ENCODE measurements at places on chromosomes 1 and 21.

GRCh38 chr1:17440827-17441168, 1.3 kb upstream of the RCC2 start:
- DNase-seq, result no peak
- H3K27ac ChIP-seq, result peak overlapping the region; percentile 89
- H3K4me3 ChIP-seq, result peak overlapping the region; percentile 87
- no peaks in the 10 kb centered on the region for H3K27me3 ChIP-seq
- H3K4me1 ChIP-seq, result peaks cover 40% of the 10 kb centered on the region
- H3K36me3 ChIP-seq, result peaks cover 7% of the 10 kb centered on the region

- no peak for DNase-seq
- H3K36me3 ChIP-seq, result no peaks in the 10 kb centered on the region
- no peak overlapping the region for H3K27ac ChIP-seq
- no peak overlapping the region for H3K4me3 ChIP-seq
- no peaks in the 10 kb centered on the region for H3K27me3 ChIP-seq
Measured at GRCh38 chr1:99669821-99670220, 23.9 kb downstream of the PALMD start.

DNA sequence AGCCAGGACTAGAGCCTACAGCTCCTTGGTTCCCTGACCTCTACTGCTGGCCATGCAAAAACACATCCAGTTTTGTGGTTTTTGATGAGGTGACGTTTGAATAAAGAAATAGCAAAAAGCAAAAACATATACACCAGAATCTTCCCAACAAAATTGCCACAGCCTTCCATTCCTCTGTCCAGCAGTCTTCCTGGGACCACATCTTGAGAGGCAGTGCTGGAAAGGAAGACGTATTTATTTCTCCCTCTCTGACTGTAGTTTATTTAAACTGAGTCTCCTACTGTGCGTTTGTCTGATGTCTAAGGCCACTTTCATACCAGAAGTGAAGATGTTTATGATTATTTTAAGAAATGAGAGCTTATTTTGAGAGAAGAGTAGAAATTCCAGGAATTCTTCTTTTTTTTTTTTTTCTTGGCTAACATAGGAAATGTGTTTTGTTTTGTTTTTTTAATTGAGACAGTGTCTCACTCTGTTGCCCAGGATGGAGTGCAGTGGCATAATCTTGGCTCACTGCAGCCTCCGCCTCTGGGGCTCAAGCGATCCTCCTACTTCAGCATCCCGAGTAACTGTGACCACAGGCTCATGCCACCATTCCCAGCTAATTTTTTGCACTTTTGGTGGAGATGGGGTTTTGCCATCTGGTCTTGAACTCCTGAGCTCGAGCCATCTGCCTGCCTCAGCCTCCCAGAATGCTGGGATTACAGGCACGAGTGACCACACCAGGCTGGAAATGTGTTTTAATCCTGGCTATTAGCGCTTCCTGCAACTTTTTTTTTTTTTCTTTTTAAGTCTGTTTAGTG, 118.5 kb downstream of the ITSN1 start:
- H3K27me3 ChIP-seq, result no peaks in the 10 kb centered on the region
- no peaks in the 10 kb centered on the region for H3K36me3 ChIP-seq
- no peak overlapping the region for H3K27ac ChIP-seq
- no peak for DNase-seq

DNA sequence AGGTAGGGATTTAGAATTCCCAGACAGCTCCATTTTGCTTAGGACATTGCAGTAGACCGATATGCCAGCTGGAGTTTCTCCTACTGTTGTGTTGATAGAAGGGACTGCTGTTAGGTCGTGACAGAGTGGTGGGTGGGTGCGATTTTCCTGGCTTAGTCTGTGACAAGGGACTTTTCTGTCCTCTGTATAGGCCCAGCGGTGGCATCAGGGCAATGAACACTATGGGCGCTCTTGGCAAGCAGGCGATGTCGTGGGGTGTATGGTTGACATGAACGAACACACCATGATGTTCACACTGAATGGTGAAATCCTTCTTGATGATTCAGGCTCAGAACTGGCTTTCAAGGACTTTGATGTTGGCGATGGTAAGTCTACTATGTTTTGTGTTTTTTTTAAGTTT, 321.8 kb downstream of the ZP4 start:
- H3K4me3 ChIP-seq, result no peak overlapping the region
- H3K27me3 ChIP-seq, result no peaks in the 10 kb centered on the region
- H3K36me3 ChIP-seq, result no peaks in the 10 kb centered on the region
- no peak overlapping the region for H3K27ac ChIP-seq
- DNase-seq, result no peak
- no peaks in the 10 kb centered on the region for H3K4me1 ChIP-seq

DNA sequence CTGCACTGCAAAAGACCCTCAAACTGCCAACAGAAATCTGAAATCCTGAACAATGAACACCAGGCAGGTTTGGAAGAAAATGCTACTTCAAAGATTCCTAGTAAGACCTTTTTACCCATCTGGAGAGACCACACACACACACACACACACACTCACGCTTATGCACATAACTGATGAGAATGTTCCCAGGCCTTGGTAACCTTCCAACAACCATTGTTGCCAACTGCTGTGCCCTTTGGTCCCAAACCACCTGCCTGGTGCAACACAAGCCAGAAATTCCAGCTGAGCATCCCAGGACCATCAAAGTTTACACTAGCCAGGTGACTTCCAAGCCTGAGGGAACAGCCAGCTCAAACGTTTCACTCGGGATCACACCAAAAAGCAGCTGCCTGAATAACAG, 56.9 kb downstream of the SEC16B start:
- DNase-seq, result no peak
- no peaks in the 10 kb centered on the region for H3K36me3 ChIP-seq
- H3K27ac ChIP-seq, result no peak overlapping the region
- peaks cover 2% of the 10 kb centered on the region for H3K27me3 ChIP-seq
- no peak overlapping the region for H3K4me3 ChIP-seq

- no peaks in the 10 kb centered on the region for H3K27me3 ChIP-seq
- H3K27ac ChIP-seq, result no peak overlapping the region
- no peaks in the 10 kb centered on the region for H3K36me3 ChIP-seq
- no peak overlapping the region for H3K4me3 ChIP-seq
- no peaks in the 10 kb centered on the region for H3K4me1 ChIP-seq
Measured at GRCh38 chr1:102566182-102566581, 542.1 kb downstream of the COL11A1 start.

DNA sequence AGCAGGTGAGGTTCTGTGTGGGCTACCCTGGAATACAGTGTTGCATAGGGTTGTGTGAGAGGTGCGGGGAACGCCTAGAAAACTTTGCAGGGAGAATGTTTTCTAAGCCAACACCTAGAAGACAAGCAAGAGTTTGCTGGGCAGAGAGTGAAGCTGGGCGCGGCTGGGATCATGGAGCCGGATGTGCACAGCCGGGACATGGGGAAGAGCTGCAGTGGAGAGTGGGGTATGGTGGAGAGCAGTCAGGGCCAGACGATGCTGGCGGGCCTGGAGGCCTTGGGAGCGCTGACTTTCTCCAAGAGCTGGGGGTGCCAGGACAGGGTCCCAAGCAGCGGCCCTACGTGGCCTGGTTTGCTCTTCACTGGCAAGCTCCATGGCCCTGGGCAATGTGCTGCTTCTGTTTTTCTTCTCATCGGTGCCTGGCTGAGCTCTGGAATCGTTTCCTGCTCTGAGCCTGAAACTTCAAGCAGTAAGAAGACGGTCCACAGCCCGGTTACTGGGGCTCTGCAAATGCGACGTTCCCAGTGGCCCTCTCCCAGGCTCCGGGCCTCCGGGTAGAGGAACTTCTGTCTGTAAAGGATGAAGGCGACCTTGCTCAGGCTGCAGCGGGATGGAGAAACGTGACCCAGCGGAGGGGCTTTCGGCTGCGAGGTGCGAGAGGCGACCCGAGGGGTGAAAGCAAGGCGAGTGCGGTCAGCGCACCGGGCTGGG, 51.9 kb upstream of the CD34 start:
- peaks cover 43% of the 10 kb centered on the region for H3K27me3 ChIP-seq
- peak overlapping the region; percentile 74 for H3K27ac ChIP-seq
- peaks cover 11% of the 10 kb centered on the region for H3K4me1 ChIP-seq
- H3K4me3 ChIP-seq, result peak overlapping the region; percentile 83
- no peak for DNase-seq
- no peaks in the 10 kb centered on the region for H3K36me3 ChIP-seq

DNA sequence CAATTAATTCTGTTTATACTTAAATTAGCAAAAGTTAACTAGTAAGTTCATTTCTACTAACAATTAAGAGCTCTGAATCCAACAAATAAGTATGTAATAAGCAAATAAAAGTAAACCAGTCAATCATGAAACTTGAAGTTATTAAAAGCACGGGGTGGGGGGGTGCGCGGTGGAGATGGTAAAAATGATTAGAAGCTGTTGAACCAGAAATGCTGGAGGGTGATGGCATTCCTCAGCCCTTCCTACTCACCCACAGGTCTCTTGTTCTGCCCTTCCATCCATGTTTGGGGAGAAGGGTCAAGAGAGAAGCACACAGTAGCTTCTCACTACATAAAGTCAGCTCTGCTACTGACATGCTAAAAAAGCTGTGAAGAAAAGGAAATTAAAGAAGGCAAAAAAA, 63.5 kb downstream of the AKT3 start:
- no peak overlapping the region for H3K27ac ChIP-seq
- peaks cover 8% of the 10 kb centered on the region for H3K4me1 ChIP-seq
- H3K4me3 ChIP-seq, result no peak overlapping the region
- no peak for DNase-seq
- no peaks in the 10 kb centered on the region for H3K27me3 ChIP-seq

- no peaks in the 10 kb centered on the region for H3K36me3 ChIP-seq
- no peak overlapping the region for H3K27ac ChIP-seq
- DNase-seq, result no peak
- H3K27me3 ChIP-seq, result peaks cover 4% of the 10 kb centered on the region
- no peaks in the 10 kb centered on the region for H3K4me1 ChIP-seq
Measured at GRCh38 chr1:39167632-39168209, 36.8 kb upstream of the MACF1 start.

- H3K27ac ChIP-seq, result no peak overlapping the region
- H3K27me3 ChIP-seq, result no peaks in the 10 kb centered on the region
- no peak for DNase-seq
- H3K36me3 ChIP-seq, result no peaks in the 10 kb centered on the region
Measured at GRCh38 chr1:76921590-76921989, 54.3 kb downstream of the ST6GALNAC5 start.

- no peaks in the 10 kb centered on the region for H3K27me3 ChIP-seq
- H3K4me1 ChIP-seq, result no peaks in the 10 kb centered on the region
- no peak overlapping the region for H3K27ac ChIP-seq
- H3K4me3 ChIP-seq, result no peak overlapping the region
- no peak for DNase-seq
- no peaks in the 10 kb centered on the region for H3K36me3 ChIP-seq
Measured at GRCh38 chr1:47782414-47783166, 214.6 kb downstream of the TRABD2B start.

DNA sequence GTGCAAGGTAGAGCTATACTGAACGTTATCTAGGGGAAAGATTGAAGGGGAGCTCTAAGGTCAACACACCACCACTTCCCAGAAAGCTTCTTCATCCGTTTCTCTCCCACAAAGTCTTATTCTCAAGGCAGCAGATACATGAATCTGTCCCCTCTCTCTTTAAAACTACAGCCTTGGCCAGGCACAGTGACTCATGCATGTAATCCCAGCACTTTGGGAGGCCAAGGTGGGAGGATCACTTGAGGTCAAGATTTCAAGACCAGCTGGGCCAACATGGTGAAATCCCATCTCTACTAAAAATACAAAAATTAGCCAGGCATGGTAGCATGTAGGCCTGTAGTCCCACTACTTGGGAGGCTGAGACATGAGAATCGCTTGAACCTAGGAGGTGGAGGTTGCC, 8.1 kb downstream of the CYP4X1 start:
- H3K4me3 ChIP-seq, result no peak overlapping the region
- H3K27me3 ChIP-seq, result peaks cover 12% of the 10 kb centered on the region
- no peak overlapping the region for H3K27ac ChIP-seq

GRCh38 chr1:5623399-5623798, 368.8 kb downstream of the NPHP4 start:
- no peak overlapping the region for H3K27ac ChIP-seq
- DNase-seq, result no peak
- H3K4me3 ChIP-seq, result no peak overlapping the region
- H3K27me3 ChIP-seq, result peaks cover 4% of the 10 kb centered on the region
- no peaks in the 10 kb centered on the region for H3K36me3 ChIP-seq

DNA sequence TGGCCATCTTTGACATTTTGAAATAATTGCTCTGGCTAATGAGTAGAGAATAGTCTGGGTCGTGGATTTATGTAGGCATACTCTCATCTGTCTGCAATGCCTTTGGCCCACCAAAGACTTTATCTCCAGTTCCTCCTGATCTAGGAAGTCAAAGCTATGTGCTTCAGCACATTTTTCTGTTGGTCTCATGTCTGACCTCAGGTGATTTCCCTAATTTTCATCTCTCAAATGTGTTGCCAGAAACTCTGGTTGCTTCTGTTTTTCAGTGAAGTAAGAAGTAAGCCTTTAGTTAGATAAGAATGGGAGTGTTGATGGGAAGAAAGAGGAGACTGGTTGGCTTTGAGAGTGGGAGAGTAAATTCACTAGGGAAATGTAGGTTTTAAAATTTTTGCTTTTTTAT, 66.4 kb downstream of the GPR88 start:
- H3K27me3 ChIP-seq, result peaks cover 5% of the 10 kb centered on the region
- no peak overlapping the region for H3K4me3 ChIP-seq
- H3K36me3 ChIP-seq, result no peaks in the 10 kb centered on the region
- H3K4me1 ChIP-seq, result no peaks in the 10 kb centered on the region

DNA sequence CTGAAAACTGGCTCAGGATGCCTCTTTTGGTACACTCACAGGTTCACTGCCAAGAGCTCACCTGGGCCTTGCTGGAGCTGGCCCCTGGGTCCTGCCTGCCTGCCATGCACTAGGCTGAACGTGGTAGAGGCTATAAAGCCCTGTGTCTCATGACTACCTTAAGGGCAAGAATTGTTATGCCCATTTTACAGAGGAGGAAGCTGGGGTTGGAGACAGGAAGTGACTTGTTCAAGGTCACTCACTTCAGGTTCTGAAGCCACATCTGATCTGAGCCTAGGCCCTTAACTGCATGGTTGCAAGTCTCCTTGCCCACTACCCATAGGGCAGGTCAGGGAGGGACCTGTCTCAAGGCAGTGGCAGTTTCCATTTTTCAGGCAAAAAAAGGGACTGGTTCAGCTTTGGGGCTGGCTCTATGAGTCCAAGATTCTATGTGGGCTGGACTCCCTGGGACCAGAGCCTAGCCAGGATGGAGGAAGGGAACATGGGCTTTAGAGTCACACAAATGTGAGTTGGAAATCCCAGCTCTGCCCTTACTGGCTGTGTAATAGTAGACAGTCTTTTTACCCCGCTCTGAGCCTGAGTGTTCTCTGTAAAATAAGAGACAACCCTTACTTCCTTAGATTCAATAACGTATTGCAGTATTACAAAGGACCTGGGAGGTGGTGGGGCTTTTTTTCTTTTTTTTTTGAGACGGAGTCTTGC, 7.8 kb downstream of the STK40 start:
- H3K27me3 ChIP-seq, result no peaks in the 10 kb centered on the region
- H3K4me3 ChIP-seq, result peak overlapping the region; percentile 7
- H3K36me3 ChIP-seq, result peaks cover 17% of the 10 kb centered on the region
- peaks cover 68% of the 10 kb centered on the region for H3K4me1 ChIP-seq
